Activated CD4-positive, alpha-beta memory T cell treated with anti-CD3 and anti-CD28 coated beads, Interleukin-2, amount 10 ng/mL, durations not matched to agents 7 days and 5 days (primary cell): ENCODE measurements at places on chromosomes 1 and 21. TPM values are rescaled to one million over a fixed set of nuclear protein-coding genes. Genes with fewer than 3 reads are reported as not detected.

DNA sequence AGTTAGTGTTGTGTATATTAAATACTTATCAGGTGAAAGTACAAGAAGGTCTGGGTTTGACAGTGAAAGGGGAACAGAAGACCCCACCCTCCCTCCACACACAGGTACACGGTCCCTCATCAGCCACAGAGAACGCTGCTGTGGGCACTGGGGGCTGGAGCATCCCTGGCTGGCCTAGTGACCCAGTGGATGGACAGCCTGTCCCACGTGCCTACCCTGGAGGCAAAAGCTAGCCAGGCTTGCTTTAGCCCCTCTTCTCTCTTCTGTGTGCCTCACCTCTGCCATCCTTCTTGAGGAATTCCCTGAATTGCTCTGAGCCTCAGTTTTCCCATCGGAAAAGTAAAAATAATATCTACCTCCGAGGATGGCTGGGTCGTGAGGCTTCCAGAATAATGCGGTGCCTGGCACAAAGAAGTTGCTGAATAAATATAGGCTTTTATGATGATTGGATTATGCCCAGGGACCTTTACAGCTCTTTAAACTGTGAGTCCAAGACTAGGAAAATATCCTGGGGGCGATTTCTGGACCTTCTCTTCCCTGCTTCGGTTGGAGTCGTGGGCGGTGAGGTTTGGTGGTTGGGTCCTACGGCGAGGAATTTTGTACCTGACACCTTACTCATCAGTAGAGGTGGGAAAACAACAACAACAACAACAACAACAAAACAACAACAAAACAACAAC is 918 bp downstream of the IFNLR1 start:
- DNase-seq: no peak

- DNase-seq: no peak
These were observed 3.2 kb upstream of the ARPC5 start for GRCh38 chr1:183638649-183639387.

DNA sequence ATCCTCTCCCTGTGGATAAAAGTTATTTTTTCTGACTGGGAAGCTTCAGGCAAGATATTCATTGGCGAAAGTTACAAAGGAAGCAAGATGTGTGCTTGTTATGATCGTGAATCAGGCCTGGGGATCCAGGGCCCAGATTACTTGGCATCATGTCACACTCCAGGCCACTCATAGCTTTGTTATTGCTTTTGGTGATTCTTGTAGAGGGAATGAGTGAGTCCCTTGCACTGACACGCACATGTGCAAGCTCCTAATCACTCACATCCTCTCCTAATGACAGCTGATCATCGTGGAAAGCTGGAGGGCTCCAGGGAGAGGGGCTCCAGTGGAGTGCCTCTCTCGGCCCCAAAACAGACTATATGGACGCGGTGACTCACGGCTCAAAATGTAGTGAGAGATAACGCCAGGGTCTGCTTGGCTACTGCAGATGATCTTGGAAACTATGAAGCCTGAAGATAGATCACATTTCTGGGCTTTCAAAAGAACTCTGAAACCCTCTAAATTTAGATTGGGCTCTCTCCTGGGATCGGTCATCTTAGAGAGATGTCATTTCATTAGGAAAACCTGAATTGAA is 481.1 kb upstream of the USP24 start:
- DNase-seq: no peak

DNA sequence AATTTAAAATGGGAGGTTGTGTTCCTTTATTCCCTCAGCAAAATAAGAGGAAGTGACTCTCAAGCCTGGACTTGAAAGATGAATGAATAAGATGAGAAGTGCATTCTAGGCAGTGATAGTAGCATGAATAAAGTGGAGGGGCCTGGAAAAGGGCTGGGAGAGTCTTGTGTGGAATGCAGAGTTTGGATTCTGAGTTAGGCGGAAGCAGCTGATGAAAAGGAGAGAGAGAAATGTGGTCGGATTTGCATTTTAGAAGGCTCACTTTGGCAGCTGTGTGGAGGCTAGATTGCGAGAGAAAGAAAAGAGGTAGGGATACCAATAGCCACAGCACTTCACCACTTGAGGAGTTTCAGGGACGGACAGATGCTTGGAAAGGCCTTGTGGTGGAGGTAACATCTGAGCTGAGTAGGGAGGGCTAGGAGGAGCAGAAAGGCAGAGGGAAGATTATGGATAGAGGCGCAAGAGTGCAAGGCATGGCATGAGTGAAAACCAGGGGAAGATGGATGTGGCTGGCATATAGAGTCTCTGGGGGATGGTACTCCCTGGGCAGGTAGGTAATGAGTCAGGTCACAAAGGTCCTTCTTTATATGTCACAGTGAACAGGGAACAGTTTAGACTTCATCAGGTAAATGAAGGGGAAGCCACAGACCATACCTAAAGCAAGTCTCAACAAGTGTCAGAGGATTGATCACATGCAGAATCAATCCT is 59.6 kb downstream of the ST3GAL3 start:
- DNase-seq: no peak

- DNase-seq: peak; percentile 84
These were observed 2.6 kb downstream of the KCNA3 start for GRCh38 chr1:110672001-110672752.

Gene APP
- total RNA-seq: 29.9 TPM

Gene ERICH3
- total RNA-seq: 0.05 TPM

Gene KIF17
- total RNA-seq: not detected

Gene NT5C1A
- not detected for total RNA-seq
